ENCODE measurements at places on chromosomes 1 and 21.

GRCh38 chr1:238489006-238489405 is 598.3 kb upstream of the ZP4 start:
- no peak for DNase-seq

GRCh38 chr1:60965280-60965854 is 117.0 kb upstream of the NFIA start:
- no peak for DNase-seq

GRCh38 chr1:38084113-38084512 is 37.5 kb upstream of the POU3F1 start:
- DNase-seq, result no peak

DNA sequence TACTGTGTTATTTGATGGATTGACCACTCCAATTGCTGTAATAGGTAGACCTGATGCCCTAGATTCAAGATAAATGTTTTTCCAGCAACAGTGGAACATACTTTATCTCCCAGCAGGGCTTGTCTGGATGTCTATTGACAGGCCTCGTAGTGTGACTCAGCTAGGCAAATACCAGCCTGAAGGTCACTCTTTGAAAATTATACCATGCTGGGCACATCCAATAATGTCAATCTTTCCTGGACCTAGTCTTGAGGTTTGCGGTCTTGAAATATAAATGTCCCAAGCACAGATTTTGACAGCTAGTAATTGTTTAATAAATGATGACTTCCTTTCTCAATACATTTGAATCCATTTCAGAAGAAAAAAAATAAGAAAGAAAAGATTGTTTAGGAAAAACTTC is 1138.0 kb upstream of the TMPRSS15 start:
- no peak for DNase-seq

- no peak for DNase-seq
These were observed 771.5 kb upstream of the ADGRL2 start for GRCh38 chr1:81029266-81029665.

All from cardiac septum (tissue), 1 donor.